Naive thymus-derived CD8-positive, alpha-beta T cell (primary cell): ENCODE measurements at places on chromosomes 7 and 10. TPM values are rescaled to one million over a fixed set of nuclear protein-coding genes. Genes with fewer than 3 reads are reported as not detected.
A peak's percentile ranks its signal among the peaks of the same experiment; 100 is the strongest.

- DNase-seq, result no peak
These were observed 78.1 kb downstream of the MYOF start for GRCh38 chr10:93404048-93404354.

Gene TUBGCP2
- 72.9 TPM for total RNA-seq

- DNase-seq, result no peak
These were observed 130.2 kb downstream of the SAMD9 start for GRCh38 chr7:92987538-92987937.

GRCh38 chr7:7564323-7564780 is 2.3 kb upstream of the MIOS start:
- no peak for DNase-seq

DNA sequence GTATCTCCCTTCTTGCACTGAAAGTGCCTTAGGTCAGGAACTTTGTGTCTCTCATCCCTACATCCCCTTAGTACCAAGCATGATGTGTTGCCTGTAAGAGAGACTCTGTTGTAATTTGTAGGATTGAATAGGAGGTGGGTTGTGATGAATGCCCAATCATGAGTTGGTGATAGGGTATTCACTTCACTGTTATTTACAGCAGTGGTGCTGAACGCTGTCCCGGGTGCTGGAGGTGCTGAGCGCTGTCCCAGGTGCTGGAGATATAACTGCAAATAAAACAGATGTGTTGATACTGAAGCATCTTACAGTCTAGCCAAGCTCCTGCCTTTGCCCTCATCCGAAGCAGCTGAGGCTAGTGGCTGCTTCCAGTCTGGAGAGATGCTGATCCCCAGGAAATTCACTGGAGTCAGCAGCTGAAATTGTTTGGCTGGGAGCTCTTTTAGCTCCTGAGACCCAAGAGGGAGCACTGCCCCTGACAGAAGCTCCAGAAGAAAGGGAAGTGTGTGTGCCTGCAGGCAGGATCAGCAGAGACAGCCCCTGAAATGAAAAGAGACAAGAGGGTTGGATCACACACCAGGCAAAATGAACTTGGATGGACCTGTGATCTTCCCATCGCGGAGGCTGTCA is 183.4 kb downstream of the SORCS3 start:
- peak; percentile 15 for DNase-seq

DNA sequence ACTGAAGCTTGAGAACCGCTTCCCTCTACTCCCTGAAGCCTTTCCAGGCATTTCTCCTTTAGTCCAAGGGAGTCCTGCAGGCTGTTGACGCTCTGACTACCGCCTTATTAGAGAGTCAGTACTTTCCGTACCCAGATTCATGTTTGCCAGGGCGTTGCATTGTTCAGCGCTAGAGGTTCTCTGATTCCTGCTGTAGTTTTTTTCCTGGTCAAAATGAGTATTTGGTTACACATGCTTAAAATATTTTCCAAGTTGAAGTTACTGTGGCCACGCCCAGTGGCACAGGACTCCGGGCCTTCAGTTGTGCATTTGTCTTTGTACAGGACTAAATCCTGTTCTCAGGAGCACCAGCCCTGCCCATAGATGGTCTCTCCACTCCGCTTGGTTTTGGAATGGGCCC is 7.9 kb downstream of the MTURN start:
- DNase-seq, result no peak

Gene SEPTIN14
- total RNA-seq, result not detected

Gene FASTK
- total RNA-seq, result 145 TPM

Gene MMP21
- 0.18 TPM for total RNA-seq

DNA sequence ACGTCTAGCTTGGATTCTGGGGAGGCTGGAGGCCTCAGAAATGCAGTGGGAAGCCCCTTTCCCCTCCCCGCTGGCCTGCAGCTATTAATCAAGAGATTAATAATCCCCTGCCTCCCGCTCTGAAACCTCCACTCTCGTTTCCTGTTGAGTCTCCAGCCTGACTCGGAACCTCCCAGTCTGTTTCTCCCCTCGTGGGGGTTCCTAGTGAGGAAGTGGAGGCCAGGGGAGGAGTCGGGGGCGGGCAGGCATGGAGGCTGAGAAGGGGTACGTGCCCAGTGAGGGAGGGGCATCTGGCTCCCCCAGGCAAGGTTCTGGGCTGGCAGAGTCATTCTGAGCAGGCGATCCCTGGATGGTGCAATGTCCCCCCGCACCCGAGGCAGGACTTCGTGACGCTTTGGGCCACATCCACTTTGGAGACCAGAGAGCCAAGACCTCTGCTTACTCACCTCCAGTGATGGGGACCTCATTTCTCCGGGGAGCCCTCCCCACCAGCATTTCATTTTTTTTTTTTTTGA is 73.6 kb downstream of the COL26A1 start:
- DNase-seq, result no peak

Gene YAE1
- total RNA-seq, result 33.7 TPM

- no peak for DNase-seq
These were observed 1.1 kb downstream of the DENND2A start for GRCh38 chr7:140639366-140640053.

- no peak for DNase-seq
These were observed 84.1 kb upstream of the CXCL12 start for GRCh38 chr10:44468965-44469364.

DNA sequence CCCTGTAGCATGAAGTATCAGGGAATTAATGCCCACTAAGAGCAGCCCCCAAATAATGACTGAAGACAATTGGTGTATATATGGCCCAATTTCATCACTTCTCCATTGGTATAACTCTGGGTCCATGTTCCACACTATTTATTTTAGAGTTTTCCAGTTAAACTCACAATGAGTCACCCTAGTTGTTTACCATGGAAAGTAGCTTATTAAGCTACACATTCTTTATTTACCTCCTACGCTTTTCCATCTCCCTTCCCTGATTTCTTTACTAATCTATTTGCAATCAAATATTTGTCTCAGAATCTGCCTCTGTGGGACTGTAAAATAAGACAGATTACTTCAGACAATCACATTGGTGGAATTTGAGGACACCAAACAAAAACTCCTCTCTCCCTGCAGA is 655.6 kb downstream of the SORCS1 start:
- DNase-seq, result no peak

Gene PHKG1
- total RNA-seq, result 2.6 TPM
